ENCODE measurements at places on chromosomes 3 and 15. TPM values are rescaled to one million over a fixed set of nuclear protein-coding genes. Genes with fewer than 3 reads are reported as not detected.

The MKRN2 gene
- total RNA-seq: 35.0 TPM

The GP9 gene
- not detected for total RNA-seq

The COLQ gene
- not detected for total RNA-seq

The ALPK3 gene
- total RNA-seq: 0.15 TPM

The PLS1 gene
- total RNA-seq: 9.5 TPM

The PCLAF gene
- 274 TPM for total RNA-seq

The ZPLD1 gene
- 0.06 TPM for total RNA-seq

The OXTR gene
- total RNA-seq: 0.27 TPM

The FBN1 gene
- total RNA-seq: 18.1 TPM

The GRAMD2A gene
- total RNA-seq: 0.33 TPM

The MIX23 gene
- total RNA-seq: 67.7 TPM

The CELSR3 gene
- total RNA-seq: 3.1 TPM

The HRG gene
- total RNA-seq: not detected

The SLC9C1 gene
- total RNA-seq: not detected

The GRK7 gene
- not detected for total RNA-seq

The LRTM1 gene
- not detected for total RNA-seq
